T-cell (primary cell): ENCODE measurements at places on chromosomes 2 and 18. TPM values are rescaled to one million over a fixed set of nuclear protein-coding genes. Genes with fewer than 3 reads are reported as not detected.

- DNase-seq: no peak
These were observed 75.1 kb downstream of the CIB4 start for GRCh38 chr2:26566081-26566375.

- no peak for DNase-seq
These were observed 14.8 kb downstream of the ATL2 start for GRCh38 chr2:38362232-38362631.

- DNase-seq: no peak
These were observed 495.7 kb upstream of the SMIM21 start for GRCh38 chr18:75923169-75923568.

DNA sequence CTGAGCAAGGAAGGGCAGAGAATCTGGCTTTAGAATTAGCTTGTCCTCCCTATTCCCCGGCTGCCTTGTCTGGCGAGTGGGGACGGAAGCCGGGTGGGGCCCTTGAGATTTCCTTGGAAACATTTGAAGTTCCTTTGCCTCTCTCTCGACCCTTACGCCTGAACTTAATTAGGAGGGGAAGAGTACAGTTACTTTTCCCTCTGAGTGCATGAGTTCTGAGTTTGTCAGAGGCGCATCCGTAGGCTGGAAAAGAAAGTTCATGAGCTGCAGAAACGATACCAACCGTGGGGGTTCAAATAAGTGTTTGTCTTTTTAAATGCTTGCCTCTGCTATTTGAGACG is 468 bp downstream of the PIKFYVE start:
- DNase-seq: no peak

- DNase-seq: no peak
These were observed 126.7 kb upstream of the TMEM200C start for GRCh38 chr18:6022074-6022444.

- no peak for DNase-seq
These were observed 9.6 kb downstream of the CYRIA start for GRCh38 chr2:16655905-16656642.

DNA sequence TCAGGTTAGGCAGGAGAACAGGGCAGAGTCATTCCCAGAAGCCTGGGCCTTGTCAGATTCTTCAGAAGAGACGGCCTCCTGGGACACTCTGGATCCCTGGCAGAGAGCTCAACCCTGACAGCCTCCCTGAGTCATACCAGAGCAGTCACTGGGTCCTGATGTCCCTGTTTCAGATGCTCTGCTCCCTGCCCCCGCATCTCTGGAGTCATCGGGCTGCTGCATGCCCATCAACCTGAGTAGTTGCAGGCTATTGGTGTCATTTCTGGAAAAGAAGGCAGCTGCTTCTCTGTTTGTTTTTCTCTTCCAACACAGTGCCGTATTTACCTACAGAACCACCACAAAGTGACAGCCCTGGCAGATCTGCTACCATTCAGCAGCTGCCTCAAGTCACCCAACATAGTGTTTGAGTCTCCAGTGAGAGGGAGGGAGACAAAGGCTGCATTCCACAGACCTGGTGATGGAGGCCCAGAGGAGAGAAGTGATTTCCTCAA is 145.1 kb downstream of the B3GNT2 start:
- DNase-seq: no peak

- DNase-seq: no peak
These were observed 10.5 kb upstream of the FAM124B start for GRCh38 chr2:224412141-224413015.

DNA sequence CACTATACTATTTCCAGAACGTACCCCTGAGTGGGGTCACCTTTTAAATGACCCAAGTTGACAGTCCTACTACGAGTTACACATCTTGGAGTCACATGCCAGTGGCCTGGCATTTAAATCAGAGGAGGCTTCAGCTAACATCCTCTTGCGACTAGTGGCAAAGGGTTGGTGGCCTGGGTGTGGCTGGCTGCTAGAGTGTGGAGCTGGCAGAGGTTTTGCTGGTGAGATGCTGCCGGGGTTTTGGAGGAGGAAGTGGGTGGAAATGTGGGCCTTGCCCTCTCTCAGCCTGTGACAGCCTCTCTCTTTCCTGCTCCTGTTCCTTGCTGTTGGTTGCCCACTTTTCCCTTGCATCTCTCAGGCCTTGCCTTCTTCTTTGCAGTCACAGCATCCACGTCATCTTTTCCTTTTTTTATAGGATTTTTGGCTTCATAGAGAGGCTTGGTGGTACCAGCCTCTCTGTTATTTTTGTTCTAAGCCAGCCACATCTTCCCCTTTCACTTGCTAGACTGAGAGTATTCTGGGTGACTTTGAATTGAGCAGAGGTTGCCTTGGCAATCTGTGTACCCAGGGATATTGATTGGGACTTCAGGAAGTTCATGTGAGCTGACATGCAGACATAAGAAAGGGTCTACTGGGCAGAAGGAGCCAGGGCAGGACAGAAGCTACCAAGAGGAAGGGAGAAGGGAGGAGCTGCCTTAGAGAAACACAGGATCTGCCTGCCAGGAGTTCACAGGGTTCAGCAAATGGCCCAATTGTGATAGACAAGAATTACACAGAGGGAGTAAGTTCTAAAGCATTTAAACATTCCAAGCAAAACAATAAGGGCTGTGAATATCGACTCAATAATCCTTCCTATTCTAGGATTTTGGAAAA is 55.4 kb downstream of the CDC42EP3 start:
- peak; percentile 79 for DNase-seq

DNA sequence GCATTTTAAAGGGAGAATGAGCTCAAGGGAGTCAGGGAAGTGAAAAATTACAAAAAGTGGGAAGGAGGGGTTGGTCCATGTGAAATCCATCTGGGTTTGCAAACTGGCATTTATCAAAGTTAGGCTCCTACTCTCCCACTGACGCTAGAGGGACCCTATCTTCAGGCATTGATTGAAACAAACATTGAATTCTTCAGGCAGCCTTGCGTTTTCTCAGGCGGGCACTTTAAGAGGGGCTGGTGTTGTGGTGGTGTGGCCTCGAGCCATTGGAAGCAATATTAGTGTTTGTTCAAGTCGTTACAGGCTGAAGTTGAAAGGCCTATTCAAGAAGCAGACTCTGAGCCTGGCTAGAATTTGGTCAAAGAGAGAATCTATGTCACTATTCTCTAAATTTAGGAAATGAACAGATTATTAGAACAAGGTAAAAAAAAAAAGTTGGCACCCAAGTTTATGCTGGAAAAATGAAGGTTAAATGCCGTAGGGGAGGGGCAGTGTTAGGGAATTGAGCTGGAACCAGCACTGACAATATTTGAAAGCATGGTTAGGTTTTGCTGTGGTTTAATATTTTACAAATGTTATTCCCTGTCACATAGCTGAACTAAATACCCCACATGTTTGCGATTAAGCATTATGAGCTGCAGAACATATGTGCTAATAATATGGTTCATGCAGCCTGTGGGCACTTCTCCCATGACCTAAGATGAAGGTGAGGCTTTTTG is 36.8 kb downstream of the STON1 start:
- DNase-seq: no peak

DNA sequence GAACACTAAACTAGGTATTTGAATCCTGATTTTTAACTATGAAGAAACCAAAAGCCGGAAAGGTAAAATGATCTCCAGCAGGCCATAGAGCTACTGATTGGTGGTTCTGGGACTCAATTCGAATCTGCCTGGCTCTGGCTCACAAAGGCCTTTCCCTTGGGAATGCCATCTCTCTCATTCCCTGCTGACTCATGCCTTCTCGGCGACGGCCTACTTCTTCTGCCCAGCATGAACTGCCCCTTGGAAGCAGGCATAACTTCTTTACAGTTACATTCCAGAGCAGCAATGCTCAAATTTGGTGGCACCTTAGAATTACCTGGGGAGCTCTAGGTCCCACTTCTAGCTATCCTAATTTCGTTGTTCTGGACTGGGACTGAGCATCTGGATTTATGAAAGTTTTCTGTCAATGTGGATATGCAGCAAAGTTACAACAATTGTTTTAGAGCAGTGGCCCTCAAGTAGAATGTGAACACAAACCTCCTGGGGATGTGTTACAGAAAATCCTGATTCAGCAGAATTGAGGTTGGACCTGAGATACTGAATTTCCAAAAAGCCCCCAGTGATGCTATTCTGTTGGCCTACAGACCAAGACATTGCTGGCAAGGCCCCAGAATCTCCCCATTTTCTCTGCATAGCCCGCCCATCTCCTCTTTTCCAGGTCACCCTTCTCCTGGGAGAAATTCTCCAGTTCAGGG is 261.1 kb downstream of the CNTNAP5 start:
- DNase-seq: no peak

DNA sequence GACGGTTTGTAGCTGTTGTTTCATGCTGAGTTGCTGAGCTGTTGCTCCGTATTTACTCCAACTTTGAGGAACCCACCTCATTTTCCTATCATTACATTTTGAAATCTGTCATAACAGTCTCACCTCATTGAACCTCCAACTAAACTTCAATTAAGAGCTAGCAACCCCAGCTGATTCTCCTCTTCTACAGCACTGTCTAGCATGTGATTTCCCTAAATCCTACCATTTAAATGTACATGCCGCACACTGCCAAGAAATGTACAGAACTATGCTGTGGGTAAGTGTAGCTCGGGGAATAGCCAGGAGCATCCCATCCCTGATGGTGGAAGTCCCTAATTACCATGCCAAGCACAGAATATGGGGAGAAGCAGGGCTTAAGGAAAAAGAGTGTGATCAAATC is 299.9 kb downstream of the AFF3 start:
- no peak for DNase-seq

DNA sequence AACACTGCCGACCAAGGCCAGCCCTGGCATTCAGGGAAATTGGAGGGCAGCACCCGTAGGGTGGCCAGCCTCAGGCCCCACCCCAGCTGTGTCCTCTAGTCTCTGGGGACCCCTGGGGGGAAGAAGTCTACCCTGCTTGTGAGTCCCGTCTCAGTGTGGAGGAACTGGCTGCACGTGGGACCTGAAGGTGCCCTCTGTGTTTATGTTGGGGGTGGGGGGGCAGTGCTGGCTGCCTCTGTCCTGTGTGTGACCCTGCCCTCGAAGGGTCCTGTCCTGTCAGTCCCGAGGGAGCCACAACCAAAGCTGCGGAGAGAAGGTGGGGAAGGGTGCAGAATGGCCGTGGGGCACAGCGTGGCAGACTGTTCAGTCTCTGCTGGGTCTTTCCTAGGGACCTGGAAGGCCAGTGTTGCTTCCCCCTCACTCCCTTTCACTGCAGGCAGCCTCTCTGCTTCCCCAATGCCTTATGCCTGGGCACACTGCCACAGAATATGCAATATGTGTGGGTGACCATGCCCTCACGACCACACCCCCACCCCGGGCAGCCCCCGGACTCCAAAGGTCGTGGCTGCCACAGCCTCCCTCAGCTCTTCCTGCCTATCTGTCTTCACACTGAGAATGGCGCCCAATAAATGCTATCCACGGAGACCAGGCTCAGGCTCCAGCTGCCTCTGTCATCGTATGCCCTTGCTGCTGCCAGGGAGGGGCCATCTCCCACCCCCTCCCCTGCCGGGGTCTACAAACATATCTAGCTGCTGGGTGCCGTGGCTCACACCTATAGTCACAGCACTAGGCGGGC is 33.3 kb upstream of the SLC35F6 start:
- no peak for DNase-seq

GRCh38 chr2:134250840-134251461 is 2.9 kb upstream of the MGAT5 start:
- DNase-seq: no peak

- no peak for DNase-seq
These were observed 68.5 kb downstream of the FIGN start for GRCh38 chr2:163667064-163667887.

GRCh38 chr2:218513676-218514075 is 54.5 kb downstream of the USP37 start:
- DNase-seq: no peak

- DNase-seq: no peak
These were observed 49.2 kb downstream of the GBX2 start for GRCh38 chr2:236119003-236119402.

- no peak for DNase-seq
These were observed 1231.6 kb upstream of the GYPC start for GRCh38 chr2:125424266-125424785.

DNA sequence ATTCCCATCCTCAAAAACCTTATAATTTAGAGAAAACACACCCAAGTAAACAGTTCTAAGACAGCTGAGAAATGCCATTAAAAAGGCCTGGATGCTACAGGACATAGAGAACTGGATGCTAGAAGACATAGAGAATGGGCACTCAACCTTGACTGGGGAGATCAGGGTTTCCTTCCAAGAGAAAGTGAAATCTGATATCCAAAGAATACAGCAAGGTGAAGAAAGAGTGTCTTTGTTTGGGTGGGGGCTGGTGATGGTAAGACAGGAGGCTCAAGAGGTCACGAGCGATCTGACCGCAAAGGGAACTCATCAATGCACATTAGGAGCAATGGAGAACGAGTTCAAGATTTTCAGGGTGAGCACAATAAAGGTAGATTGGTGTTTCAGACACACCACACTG is 31.6 kb downstream of the EPB41L3 start:
- DNase-seq: no peak

- DNase-seq: no peak
These were observed 130.3 kb downstream of the CELF4 start for GRCh38 chr18:37435150-37435867.

DNA sequence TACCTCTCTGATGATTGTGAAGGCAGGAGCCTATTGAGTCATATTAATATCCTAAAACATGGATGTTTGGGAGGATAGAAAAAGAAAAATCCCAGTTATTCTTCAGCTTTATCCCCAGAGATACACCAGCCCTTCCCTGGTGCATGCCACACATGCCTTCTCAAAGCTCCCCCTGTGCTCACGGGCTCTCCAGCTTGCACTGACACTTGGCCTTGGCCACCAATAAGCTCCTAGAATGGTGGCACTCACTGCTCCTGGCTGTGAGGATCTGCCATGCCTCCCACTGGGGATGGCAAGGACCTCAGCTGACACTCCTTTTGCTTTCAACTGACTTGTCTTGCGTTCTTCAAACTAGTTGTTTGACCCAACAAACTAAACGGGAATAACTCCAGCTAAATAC is 15.9 kb downstream of the SLC14A1 start:
- no peak for DNase-seq

DNA sequence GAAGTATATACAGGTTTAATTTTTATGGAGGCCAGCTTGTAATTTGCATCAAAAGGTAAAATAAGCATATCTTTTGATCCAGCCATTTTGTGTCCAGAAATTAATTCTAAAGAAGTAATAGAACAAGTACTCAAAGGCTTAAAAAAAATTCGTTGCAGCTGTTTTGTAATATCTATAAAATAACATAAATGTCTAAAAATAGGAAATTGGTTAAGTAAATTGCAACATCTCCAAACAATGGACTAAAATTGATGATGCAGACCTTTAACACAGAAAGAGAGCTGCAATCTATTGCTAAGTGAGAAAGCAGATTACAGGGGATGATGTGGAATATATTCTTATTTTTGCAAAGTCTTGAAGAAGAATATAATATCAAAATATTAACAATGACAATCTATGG is 19.4 kb downstream of the AAK1 start:
- no peak for DNase-seq

Gene RNU2-63P
- total RNA-seq: not detected

Gene RNF103
- 30.3 TPM for total RNA-seq

Gene MARCHF4
- total RNA-seq: not detected

Gene ADRA2B
- 0.77 TPM for total RNA-seq

Gene GAD1
- not detected for total RNA-seq

Gene OSR1
- total RNA-seq: not detected

Gene TIA1
- total RNA-seq: 152 TPM

Gene LRRC30
- not detected for total RNA-seq

Gene SOCS6
- total RNA-seq: 1.3 TPM

Gene ANKRD62
- total RNA-seq: not detected
